Hematopoietic multipotent progenitor cell treated with erythropoietin and hydrocortisone succinate and interleukin-3 and kit ligand, for 15 days (in vitro differentiated cells): ENCODE measurements at places on chromosomes 7 and 10.

DNA sequence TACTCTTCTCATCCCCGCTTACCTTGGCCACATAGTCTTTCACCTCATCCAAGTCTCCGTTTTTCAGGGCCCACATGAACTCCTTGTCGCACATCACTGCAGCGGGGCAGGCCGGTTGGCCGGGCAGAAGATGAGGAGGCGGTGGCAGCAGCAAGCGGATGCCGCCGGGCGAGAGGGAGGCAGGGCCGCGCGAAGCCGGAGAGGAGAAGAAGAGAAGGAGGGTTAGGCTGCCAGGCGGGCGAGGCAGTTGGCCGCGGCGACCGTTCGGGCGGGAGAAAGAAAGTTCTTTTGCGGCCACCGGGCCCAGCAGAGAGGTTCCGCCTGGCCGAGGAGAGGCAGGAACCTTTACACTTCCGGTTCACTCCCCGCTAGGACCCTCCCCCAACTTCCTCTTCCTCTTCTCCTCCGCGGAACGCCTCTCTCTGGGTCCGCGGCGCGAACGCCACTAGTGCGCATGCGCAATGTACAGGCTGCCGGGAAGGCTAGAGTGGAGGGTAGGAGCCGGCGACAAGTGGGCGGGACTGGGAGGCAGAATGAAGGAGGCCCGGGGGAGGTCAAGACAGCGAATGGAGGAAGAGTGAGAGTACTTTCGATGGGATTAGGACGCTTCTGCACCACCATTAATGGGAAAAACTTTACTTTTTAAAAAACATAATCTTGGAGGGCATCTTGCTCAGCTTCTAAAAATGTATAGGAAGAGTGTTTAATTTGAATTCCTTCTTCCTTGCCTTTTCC, at the start of gene MTPN:
Gene MTPN, minus strand, starts transcription at position 353 of the 735 bp plus-strand sequence. Its CDS starts 259 bp downstream, at position 94.
- peak; percentile 98 for DNase-seq

DNA sequence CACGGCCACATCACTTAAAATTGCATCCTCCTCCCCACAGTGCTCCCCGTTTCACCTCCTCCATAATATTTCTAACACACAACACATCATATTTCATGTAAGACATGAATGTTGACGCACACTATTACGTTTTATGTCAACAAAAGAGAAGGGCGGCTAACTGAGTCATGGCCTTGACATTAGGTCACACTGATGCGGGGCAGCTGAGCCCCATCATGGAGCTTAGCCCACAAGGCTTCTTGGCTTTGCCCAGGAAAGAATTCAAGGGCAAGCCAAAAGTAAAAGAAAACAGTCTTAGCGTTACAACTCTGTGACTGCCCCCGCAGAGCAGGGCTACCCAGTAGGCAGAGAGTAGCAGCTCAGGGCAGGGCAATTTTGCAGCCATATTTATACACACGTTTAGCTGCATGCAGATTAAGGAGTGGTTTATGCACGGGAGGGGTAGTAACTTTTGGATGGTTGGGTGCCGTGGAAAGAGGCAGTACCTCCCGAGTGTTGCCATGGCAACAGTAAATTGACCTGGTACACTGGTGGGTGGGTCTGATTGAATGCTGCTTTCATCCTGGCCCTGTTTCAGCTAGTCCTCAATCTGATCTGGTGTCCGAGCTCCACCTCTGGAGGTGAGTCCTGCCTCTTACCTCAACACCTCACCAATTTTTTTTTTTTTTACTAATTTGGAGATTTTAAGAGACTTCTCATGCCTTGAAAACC, 156.2 kb upstream of the FRMD4A start:
- DNase-seq, result no peak

DNA sequence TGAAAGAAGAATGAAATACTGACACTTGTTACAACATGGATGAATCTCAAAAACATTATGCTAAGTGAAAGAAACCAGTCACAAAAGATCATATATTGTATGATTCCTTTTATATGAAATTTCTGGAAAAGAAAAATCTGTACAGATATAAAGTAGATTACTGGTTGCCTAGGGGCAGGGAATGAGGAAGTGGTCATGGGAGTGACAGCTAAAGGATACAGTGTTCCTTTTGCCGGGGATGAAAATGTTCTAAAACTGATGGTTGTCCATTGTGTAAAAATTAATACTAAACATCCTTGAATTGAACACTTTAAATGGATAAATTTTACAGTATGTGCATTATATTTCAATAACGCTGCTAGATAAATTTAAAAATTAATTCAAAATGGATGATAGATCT, 25.1 kb downstream of the ALOX5 start:
- no peak for DNase-seq

DNA sequence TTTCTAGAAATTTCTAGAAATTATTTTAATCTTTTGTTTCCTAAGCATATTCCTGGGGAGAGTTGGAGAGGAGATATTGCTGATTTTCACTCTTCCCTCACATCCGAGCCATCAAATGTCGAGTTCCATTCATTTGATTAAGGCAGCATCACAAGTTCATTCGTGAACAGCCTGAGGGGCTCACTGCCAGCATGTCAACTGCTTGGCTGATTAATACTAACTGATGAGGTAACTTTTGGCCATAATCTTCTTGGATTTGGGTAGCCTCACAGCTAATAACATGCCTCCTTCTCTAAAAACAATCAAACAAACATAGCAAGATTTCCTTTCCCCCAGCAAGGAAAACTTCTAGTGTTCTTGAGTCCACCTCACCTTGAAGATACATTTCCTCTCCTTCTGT, 87.1 kb upstream of the AFAP1L2 start:
- no peak for DNase-seq

GRCh38 chr7:151381348-151382078, 28.3 kb downstream of the WDR86 start:
- no peak for DNase-seq

GRCh38 chr10:29585488-29585976, 49.2 kb downstream of the SVIL start:
- no peak for DNase-seq

DNA sequence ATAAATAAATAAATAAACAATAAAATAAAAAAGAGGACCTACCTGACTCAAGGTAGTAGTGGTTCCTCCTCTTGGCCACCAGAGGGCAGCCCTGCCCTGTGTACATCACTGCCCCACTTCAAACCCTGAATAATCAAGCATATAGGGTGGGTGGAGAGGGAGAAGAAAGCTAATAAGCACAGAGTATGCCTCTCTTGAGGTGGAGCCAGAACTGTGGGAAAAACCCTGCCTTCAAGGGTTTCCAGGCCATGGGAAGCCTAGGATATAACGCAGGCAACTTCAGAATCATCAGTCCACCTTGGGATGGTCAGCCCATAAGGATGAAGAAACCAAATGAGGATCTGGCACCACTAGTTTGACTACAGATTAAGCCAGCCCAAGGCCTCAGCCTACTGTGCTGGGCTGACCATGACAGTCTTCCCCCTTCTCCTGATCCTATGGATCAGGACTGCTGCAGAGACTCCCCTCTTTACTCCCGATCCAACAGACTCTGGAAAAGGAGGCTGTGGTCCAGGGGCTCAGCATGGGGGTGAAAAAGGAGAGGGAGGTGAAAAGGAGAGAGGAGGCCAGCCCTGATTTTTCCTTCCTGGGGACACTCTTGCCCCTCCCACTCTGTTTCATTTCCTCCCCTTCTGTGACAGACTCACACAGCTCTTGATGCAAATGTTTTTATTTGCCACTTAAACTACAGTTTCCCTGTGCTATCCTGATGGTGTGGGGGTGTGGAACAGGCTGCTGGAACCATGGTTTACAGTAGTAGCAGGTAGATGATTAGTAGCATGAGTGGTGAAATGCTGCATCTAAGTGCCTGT, 10.1 kb downstream of the AVPI1 start:
- peak; percentile 76 for DNase-seq

DNA sequence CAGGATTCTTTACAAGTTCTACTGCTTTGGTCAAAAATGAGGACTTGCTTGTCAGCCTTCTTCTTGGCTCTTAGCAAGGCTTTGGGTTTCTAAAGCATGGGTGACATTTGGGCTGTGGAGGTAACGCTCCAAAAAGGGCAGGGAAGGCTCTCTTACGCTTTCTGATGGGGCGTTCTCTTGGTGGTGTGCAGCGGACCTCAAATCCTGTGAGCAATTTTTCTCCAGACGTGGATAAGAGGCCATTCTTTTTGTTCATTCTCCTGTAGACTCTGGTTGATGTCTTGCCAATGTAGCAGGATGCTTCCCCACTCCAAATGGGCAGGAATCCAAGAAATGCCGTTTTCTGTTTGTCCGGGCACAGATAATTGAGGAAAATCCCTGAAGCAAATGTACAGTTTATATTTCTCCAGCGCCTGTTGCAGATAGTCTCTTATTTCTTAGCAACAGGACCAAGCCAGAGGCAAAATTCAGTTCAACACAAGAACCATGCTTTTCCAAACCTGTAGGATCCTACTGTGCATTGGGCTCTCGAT, 138.4 kb upstream of the NFE2L3 start:
- DNase-seq, result no peak

- DNase-seq, result no peak
Observed at GRCh38 chr10:71338728-71339495, 19.9 kb downstream of the SLC29A3 start.

- no peak for DNase-seq
Observed at GRCh38 chr10:89861584-89862301, 160.4 kb downstream of the KIF20B start.

DNA sequence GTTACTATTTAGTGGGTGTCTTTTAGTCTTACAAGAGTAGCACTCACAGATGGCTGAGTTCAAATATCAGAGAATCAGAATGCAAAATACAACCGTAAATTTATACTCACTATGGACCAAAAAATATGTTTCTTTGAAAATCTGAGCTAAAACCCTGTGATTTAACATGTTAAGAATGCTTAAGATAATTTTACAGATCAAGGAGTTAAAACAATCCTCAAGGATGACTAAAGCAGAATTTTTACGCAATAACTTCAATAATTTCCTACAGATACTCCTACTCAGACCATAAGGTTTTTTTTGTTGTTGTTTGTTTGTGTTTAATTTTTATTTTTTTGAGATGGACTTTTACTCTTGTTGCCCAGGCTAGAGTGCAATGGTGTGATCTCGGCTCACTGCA, 47.9 kb upstream of the CCDC6 start:
- DNase-seq, result no peak

GRCh38 chr10:131946880-131947279, 34.8 kb downstream of the BNIP3 start:
- no peak for DNase-seq

DNA sequence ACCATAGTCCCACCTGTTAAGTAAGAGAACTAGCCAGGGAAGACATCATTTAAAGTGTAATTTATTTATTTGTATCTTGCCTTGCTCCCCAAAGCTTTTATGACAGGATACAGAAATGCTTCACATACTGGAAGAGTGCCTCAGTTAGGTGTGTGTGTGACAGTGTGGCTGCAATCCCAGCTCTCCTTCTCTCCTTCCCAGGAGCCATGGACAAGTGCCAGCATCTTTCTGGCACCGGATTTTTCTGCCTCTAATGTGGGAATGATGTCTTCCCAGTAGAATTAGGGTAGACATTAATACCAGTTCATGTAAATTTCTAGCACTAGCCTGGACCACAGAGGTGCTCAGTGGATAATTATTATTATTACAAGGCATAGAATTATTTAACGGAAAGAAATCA, 30.3 kb upstream of the ATXN7L1 start:
- no peak for DNase-seq

DNA sequence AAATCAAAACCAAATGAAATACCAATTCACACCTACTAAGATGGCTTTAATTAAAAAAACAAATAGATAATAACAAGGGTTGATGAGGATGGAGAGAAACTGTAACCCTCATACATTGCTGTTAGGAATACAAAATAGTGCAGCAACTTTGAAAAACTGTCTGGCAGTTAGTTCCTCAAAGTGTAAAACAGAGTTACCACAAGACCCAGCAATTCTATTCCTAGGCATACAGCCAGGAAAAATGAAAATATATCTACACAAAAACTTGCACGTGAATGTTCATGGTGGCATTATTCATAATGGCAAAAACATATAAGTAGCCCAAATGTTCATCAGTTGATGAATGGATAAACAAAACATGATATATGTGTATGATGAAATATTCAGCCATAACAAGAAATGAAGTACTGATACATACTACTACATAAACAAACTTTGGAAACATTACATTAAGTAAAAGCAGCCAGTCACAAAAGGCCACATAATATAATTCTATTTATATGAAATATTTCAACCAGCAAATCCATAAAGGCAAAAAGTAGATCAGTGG, 83.5 kb downstream of the BRAF start:
- DNase-seq, result no peak

- no peak for DNase-seq
Observed at GRCh38 chr10:127458829-127459228, 90.3 kb upstream of the NPS start.

- DNase-seq, result no peak
Observed at GRCh38 chr10:68302503-68302823, 29.4 kb upstream of the HNRNPH3 start.

DNA sequence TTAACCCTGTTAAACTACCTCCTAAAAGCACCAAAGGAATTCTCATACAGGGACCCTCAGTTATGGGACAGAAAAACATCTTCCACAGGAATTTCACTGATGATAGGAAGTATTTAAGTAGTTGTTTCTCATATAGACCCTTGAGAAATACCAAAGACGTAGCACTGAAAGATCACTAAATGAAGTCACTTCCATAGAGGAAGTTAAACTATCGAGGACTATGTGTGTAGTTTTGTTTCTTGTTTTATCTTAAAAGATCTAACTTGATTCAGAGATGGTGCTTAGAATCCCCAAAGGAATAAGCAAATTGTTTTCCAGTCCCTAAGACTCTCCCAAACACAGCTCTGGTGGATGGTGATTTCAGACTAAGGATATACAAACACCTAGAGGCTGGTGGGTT, 94.8 kb upstream of the AFAP1L2 start:
- no peak for DNase-seq

DNA sequence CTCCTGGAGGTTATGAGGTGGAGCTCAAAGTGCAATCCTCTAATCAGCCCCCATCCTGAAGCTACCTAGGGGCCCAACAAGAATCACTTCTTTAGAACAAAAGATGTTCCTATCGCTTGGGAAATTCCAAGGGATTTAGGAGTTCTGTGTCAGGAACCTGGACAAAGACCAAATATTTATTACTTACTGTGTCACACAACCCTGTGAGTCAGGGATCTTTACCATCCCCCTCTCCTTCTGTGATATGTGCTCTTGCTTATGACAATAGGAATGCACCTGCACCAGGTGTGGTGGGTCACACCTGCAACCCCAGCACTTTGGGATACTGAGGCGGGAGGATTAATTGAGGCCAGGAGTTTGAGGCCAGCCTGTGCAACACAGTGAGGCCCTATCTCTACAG, 485.8 kb downstream of the PLXDC2 start:
- DNase-seq, result no peak

GRCh38 chr10:4154191-4154715, 369.2 kb upstream of the KLF6 start:
- DNase-seq, result no peak

- DNase-seq, result no peak
Observed at GRCh38 chr10:13765641-13766341, 179.0 kb downstream of the PRPF18 start.

GRCh38 chr7:51666266-51666665, 349.7 kb upstream of the COBL start:
- no peak for DNase-seq
